NCI-H69 (cell line): ENCODE measurements at places on chromosomes 7 and 10.

DNA sequence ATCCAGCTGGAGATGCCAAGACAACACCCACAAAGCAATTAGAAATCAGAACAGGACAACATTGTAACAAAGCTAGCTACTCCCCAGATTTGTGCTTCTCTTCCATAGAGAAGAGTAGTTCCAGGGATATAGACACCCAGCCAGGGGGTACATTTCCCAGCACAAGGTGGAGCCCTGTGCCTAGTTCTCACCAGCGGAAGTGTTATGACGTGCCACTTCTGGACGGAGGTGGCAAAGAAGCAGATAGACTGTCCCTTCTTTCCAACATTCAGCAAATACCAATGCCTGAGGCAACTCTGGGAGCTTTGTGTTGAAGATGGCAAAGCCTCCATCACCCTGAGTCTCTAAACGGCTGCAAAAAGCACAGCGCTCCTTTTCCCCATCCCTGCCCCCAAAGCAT lies 23.4 kb upstream of the GSAP start:
- peak; percentile 90 for DNase-seq

DNA sequence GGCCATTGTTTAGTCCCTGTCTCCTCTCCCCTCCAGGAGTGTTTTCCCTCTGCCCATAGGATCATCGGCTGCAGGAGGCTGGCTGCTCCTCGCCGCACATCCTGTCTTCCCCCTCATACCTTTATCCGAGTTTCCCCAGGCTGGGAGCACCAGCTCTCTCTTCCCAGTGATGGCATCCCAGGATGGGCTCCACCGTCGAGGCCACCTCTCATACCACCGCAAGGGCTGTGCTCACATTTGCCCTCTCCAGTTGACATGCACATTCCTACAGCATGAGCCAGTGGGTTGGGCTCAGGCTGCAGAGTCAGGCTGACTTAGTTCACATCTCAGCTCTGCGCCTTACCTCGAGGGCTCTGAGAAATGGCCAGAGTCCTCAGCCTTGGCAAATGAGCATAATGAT lies 12.1 kb downstream of the HKDC1 start:
- DNase-seq = no peak

DNA sequence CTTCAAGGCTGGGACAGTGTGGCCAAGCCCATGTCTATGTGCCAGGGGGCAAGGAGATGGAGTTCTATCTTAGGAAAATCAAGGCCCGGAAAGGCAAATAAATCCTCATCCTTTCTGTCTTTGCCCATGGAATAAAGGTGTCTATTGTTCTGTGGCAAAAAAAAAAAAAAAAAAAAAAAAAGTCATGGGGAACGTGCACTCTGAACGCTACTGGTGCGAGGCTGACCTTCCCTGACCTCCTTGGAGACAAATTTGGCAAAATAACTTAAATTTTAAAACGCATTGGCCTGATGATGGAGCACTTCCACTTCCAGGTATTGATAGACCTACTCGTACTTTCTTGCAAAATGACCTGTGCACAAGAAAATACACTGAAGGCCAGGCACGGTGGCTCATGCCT lies 12.2 kb upstream of the BAG3 start:
- no peak for DNase-seq

- no peak for DNase-seq
Measured at GRCh38 chr7:35019179-35019729, 18.0 kb downstream of the DPY19L1 start.

GRCh38 chr10:29386342-29386999 lies 97.6 kb downstream of the LYZL1 start:
- DNase-seq = peak; percentile 42

- DNase-seq = no peak
Measured at GRCh38 chr7:106561666-106562411, 99.1 kb downstream of the CCDC71L start.

DNA sequence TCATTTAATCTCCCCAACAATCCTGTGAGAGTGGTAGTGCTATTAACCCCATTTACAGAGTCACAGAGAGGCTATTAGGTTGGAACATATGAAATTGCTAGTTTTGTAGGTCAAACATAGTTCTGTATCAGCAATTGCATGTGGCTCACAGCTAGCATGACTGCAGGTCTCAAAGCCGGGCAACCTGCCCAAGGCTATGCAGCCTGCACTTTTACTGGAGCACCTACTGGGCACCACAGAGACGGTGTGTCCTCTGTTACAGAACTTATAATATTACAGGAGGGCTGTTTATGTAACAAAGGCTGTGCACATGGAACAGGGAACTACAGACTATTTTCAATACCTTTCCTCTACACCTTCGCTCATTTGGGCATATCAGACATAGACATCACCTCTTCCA lies 355.8 kb downstream of the RPS24 start:
- DNase-seq = peak; percentile 47

- DNase-seq = no peak
Measured at GRCh38 chr7:36283181-36283580, 106.5 kb upstream of the ANLN start.
